ENCODE measurements at places on chromosomes 16 and 17.

DNA sequence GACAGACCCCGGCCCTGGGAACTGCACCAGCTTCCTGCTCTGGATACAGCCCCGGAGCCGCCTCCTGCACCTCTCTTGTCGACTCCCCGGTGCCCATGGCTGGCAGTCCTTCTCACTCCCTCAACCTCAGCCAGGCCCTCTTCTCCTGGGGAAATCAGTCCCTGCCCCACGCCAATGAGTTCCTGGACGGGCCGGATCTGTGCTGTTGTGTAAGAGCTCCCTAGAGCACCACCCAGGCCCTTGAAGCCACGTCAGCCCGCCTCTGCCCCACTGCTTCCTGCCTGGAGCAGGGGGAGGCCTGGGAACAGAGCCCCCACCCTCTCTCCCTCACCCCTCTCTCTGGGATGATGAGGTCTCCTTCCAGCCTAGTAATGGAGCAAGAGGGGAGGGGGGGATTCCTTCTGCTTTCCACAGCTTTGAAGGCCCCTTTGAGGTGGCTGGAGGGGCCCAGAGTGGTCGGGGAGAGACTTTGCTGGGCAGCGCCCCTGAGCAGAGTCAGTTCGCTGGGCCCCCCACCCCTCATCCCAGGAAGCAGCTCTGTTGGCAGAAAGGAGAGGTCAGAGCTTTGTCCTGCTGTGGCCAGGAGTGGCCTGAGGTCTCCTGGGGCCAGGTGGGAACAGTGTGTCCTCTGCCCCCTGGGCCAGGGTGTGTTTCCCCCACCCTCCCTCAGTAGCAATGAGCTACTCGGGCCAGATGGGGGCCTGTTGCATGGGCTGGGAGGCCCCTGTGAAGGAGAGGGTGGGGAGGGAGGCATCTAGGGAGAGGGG lies 3.8 kb downstream of the PRR29 start:
- DNase-seq: no peak

DNA sequence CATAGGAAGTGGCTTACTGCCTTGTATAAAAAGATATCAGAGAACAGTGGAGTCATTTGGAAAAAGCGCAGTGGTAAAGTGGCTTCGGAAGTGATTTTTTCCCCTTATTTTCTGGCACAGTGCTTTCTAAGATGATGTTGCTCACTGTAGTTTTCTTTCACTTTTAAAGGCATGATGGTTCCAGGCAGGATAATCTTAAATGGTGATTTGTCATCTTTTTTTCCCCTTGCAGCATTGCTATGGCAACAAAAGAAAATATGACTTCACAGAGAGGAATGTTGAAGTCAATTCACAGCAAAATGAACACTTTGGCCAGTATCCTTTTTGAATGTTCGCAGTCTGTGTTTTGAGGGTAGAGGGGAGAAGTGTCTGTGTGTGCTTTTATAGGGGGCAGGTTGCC lies 42.5 kb downstream of the GOSR1 start:
- DNase-seq: peak; percentile 15

DNA sequence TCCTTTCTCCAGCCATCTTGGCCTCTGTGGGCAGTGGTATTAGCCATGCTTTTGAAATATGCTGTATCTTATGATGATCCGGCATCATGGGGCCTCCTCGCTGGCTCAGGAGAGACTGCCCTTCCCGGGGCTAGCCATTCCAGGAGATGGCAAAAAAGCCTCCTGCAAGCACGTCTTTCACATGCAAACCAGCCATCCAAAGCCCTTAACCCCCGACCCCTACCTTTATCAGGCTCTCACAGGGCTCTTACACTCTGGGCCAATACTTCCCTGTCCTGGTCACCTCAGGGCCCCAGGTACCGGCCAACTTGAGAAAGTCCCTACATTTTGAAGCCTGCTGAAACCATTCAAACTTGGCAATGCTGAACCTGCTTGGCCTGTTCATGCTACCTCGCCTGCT lies 36.4 kb downstream of the MYH13 start:
- DNase-seq: no peak

- DNase-seq: peak; percentile 13
Observed at GRCh38 chr17:38341035-38341721, 2.6 kb downstream of the GPR179 start.

DNA sequence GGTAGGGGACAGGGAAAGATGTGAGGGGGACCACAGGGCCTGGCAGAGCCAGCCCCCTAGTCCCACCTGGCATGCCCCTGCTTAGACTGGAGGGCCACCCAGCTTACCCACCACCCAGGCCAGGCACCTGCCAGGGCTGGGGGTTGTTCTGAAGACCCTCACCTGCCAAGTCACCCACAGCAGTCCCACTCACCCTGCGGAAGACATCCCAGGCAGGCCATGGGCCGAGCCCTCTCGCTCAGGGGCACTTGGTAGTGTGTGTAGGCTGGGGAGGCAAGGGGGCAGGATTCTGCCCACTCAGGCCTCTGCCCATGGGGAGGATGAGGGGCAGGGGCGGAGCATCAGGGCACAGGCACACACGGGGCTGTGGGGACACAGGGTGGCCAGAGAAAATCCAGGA lies 4.0 kb downstream of the PLCD3 start:
- DNase-seq: no peak

GRCh38 chr17:4072487-4073157 lies 70.2 kb downstream of the ZZEF1 start:
- no peak for DNase-seq

- DNase-seq: no peak
Observed at GRCh38 chr17:29474297-29474696, 84.1 kb downstream of the TAOK1 start.

- DNase-seq: no peak
Observed at GRCh38 chr17:4706121-4706520, 2.2 kb upstream of the PELP1 start.

DNA sequence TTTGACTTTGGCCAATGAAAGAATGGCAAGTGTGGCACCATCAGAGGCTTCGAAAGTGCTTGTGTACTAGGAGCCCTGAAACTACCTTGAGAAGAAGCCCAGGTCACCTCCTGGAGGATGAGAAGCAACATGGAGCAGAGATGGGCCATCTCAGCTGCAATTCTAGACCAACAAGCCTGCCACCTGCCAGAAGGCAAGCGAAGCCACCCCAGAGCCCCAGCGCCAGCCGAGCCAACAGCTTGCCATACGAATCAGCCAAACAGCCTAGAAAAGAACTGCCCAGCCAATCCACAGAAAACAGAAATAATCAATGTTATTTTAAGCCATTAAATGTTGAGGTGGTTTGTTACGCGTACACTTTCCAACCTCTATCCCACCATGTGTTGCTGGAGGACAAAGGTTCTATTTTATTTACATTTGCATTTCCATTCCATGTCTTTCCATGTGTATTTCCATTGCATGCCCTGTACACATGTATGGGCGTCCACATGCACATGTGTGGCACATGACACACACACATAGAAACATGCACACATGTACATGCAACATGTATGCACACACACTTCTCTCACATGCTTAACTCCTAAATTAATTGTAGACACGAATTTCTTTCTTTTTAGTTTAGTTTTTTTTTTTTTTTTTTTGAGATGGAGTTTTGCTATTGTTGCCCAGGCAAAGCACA lies 144.3 kb upstream of the TNRC6C start:
- DNase-seq: no peak

Data from common myeloid progenitor, CD34-positive (primary cell).